Progenitor cell of endocrine pancreas (in vitro differentiated cells): ENCODE measurements at places on chromosomes 12 and 14. TPM values are rescaled to one million over a fixed set of nuclear protein-coding genes. Genes with fewer than 3 reads are reported as not detected.

MDGA2 gene
- 0.19 and 0.55 TPM in 2 replicates for total RNA-seq

FIGNL2 gene
- 44.5 and 46.7 TPM in 2 replicates for total RNA-seq

GNB3 gene
- 5.6 and 7.0 TPM in 2 replicates for total RNA-seq

COX8C gene
- total RNA-seq = 1.1 TPM in 1 of 2 replicates, not detected in the other

METTL1 gene
- total RNA-seq = 23.3 and 27.5 TPM in 2 replicates
